Endothelial cell (in vitro differentiated cells): ENCODE measurements at places on chromosomes 12 and 14.

DNA sequence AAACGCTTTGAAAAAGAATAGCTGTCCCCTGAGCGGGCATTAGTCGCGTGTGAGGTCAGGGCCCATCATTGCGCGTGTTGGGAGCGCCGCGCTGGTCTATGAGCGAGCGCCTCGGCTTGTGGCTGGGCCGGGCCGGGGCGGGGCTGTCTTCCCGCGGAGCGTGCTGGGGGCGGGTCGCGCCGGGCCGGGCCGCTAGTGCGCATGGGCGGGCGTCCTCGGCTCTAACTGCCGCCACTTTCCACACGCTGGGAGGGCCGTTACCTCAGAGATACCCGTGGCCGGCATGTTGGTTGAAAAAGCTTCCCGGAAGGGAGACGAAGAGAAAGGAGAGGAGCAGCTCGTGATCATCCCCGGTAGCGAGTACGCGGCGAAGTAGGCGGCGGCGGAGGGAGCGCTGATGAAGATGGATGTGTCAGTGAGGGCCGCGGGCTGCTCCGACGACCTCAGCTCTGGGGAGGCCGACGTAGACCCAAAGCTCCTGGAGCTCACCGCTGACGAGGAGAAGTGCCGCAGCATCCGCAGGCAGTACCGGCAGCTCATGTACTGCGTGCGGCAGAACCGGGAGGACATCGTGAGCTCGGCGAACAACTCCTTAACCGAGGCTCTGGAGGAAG is at the start of gene EID3:
TSS of gene EID3 (plus strand) at position 202 of the 614 bp plus-strand sequence. CDS start at position 398, 196 bp downstream.
- DNase-seq = peak; percentile 84

- no peak for DNase-seq
Measured at GRCh38 chr12:51809193-51809592, 39.3 kb downstream of the FIGNL2 start.

- DNase-seq = no peak
Measured at GRCh38 chr14:37864861-37865718, 269.7 kb downstream of the TTC6 start.

- DNase-seq = no peak
Measured at GRCh38 chr14:72457641-72458040, 436.3 kb downstream of the DPF3 start.

DNA sequence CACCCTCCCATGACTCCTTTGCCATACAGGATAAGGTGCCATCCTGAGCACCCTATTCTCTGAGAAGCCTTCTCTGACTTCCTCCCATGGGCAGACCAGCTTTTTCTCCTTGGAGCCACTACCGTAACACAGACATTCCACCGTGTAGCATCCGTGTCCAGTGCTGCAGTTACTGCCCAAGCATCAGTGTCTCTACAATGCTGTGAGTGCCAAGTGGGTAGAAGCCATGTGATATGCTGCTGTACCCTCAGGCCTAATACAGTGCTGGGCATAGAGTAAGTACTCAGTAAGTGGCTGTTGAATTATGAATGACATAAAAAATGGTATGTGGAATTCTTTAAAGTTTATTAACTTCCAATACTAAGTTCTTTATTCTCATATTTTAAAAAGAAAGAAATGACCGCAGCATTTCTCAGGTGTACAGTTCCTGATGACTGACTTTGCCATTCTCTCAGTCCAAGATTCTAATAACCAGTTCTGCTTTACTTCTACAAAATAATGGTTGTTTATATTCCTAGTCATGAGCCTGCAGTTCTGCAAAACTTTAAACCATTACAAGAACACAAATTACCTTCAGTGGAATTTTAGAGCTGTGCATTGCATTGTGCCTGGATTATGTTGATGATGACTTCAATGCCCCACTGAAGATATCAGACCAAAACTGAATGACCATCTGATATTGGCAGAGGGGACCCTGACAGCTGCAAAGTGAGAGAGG is 118.7 kb downstream of the RPAP3 start:
- DNase-seq = no peak

DNA sequence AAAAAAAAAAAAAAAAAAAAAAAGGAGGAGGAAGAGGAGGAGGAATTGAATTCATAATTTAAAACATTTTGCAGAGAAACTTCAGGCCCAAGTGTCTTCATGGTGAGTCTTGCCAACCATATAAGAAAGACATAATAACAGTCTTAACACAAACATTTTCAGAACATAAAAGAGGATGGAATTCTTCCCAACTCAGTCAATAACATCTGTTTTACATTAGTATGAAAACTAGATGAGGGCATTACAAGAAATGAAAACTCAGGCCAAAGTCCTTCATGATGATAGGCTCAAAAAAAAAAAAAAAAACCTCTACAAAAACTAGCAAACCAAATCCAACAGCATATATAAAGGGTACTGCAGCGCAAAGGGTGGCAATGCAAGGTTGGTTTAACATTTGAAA is 151.6 kb downstream of the FOXA1 start:
- no peak for DNase-seq
